ENCODE measurements at places on chromosomes 3 and 15. TPM values are rescaled to one million over a fixed set of nuclear protein-coding genes. Genes with fewer than 3 reads are reported as not detected.

The C2CD4A gene
- 0.11 TPM for total RNA-seq

The PAQR5 gene
- total RNA-seq, result 3.4 TPM

The FOXB1 gene
- not detected for total RNA-seq

The CD86 gene
- not detected for total RNA-seq

The ACSBG1 gene
- total RNA-seq, result not detected

The NFKBIZ gene
- total RNA-seq, result 20.2 TPM

The OXTR gene
- total RNA-seq, result 3.9 TPM

The DUOXA2 gene
- 1.6 TPM for total RNA-seq

The C3orf70 gene
- 11.2 TPM for total RNA-seq

The SLC12A1 gene
- total RNA-seq, result not detected

The TOMM70 gene
- total RNA-seq, result 50.7 TPM

The TEX9 gene
- 1.9 TPM for total RNA-seq

The EDEM1 gene
- total RNA-seq, result 51.3 TPM

The TGM4 gene
- not detected for total RNA-seq

The ITIH1 gene
- total RNA-seq, result not detected

The C15orf40 gene
- total RNA-seq, result 26.8 TPM

The SERPINI2 gene
- total RNA-seq, result not detected

The CLDND1 gene
- 56.0 TPM for total RNA-seq

The CCDC39 gene
- not detected for total RNA-seq

The DCUN1D1 gene
- total RNA-seq, result 51.2 TPM

The GRAMD2A gene
- total RNA-seq, result 1.2 TPM

The MME gene
- total RNA-seq, result 0.52 TPM

The KLF13 gene
- 18.8 TPM for total RNA-seq

The HMCES gene
- 47.7 TPM for total RNA-seq

The CILP gene
- not detected for total RNA-seq

The CHRD gene
- total RNA-seq, result 5.5 TPM

The PLAAT1 gene
- 1.5 TPM for total RNA-seq

The LRTM1 gene
- not detected for total RNA-seq

The DUOX2 gene
- total RNA-seq, result 6.9 TPM
